Upper lobe of left lung (tissue), 6 donors: ENCODE measurements at places on chromosomes 1 and 21. TPM values are rescaled to one million over a fixed set of nuclear protein-coding genes. Genes with fewer than 3 reads are reported as not detected.

VHLL gene
- 7.3 TPM for total RNA-seq

FUCA1 gene
- total RNA-seq = 47.3 TPM

- no peak overlapping the region for H3K27ac ChIP-seq
- no peaks in the 10 kb centered on the region for H3K27me3 ChIP-seq
- H3K36me3 ChIP-seq = no peaks in the 10 kb centered on the region
- no peak overlapping the region for H3K4me3 ChIP-seq
- no peaks in the 10 kb centered on the region for H3K4me1 ChIP-seq
Measured at GRCh38 chr1:225360119-225360518, 67.7 kb downstream of the LBR start.

- no peaks in the 10 kb centered on the region for H3K36me3 ChIP-seq
- H3K4me1 ChIP-seq = no peaks in the 10 kb centered on the region
- no peak overlapping the region for H3K27ac ChIP-seq
- no peaks in the 10 kb centered on the region for H3K27me3 ChIP-seq
- H3K4me3 ChIP-seq = no peak overlapping the region
Measured at GRCh38 chr1:57164584-57164983, 198.8 kb upstream of the C8B start.

DNA sequence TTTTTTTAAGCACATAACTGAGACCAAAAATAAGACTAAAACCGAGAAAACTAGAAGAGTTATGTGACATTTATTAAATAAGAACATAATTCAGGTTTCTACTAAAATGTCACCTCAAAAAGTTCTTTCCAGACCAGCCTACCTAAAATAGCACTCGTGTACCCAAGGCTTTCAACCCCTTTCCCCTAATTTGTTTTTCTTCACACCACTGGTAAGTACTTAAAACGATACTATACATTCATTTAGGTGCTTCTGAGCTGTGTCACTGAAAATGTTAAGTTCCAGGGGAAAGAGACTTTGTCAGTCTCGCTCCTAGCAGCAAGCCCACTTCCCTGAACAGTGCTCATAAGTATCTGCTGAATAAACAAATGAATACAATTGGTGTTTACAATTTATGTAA is 6.8 kb downstream of the RRAGC start:
- no peak overlapping the region for H3K27ac ChIP-seq
- H3K27me3 ChIP-seq = no peaks in the 10 kb centered on the region
- peaks cover 23% of the 10 kb centered on the region for H3K4me1 ChIP-seq
- H3K4me3 ChIP-seq = no peak overlapping the region
- no peak for DNase-seq

- H3K4me1 ChIP-seq = no peaks in the 10 kb centered on the region
- H3K36me3 ChIP-seq = no peaks in the 10 kb centered on the region
- H3K4me3 ChIP-seq = no peak overlapping the region
- no peak overlapping the region for H3K27ac ChIP-seq
Measured at GRCh38 chr1:4050998-4051397, 150.9 kb upstream of the C1orf174 start.

DNA sequence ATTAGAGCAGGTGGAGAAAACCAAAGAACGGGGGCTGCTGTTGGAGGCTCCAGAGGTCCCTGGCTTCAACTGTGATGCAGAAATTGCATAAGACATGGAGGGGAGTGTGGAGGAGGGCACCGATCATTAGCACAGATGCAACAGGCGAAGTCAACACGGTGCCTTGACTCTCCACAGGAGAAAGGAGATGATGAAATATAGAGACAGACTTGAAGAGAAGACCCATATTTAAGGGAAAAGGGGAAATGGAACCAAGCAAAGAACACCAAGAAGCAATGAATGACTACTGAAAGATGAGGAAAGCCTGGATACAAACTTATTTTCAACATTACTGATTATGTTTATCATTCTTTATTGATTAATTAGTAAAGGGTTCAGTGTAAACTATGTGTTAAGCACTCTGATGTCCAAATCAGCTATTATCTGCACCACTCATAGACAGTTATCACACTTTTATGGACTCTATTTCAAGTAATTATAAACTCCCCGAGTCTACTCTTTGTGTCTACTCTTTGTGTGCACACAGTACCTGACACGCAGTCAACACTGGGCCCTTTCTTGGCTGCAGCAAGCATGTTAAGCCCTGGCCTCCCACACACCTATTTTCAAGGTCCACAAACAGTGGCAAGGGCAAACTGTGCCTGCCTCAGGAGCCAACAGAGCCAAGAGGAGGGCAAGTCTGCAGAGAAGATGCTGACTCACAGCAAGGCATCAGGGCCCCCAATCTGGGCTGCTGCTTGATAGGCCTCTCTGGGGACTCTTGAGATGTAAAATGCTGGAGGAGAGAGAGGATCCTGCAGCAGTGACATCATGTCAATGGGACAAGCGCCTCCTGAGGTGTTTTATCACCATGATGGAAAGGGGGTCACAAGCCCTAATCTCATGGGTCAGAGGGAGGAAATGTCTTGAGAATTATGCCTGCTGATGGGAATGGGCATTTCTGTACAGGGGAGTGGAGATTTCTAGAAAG is 17.6 kb downstream of the PCNX2 start:
- no peak for DNase-seq
- H3K4me1 ChIP-seq = no peaks in the 10 kb centered on the region
- no peak overlapping the region for H3K27ac ChIP-seq

HRNR gene
- total RNA-seq = not detected

DNA sequence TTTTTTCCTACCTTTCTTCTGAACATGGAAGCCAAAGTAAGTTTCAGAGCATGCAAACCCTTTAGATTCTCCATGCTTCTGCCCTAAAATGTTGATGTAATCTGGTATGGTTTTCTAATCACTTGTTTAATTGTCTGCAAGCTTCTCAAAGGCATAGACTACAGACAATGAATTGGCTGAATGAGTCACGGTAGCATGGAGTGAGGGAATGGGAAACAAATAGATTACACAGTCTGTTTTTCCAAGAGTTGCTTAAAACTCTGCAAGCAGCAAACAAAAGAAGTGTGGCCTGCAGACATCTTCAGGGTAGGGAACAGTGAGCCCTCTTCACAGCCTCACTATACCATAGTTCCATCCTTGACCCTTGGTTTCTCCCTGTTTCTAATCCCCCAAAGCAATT is 326.0 kb downstream of the BARHL2 start:
- H3K4me3 ChIP-seq = no peak overlapping the region
- no peaks in the 10 kb centered on the region for H3K4me1 ChIP-seq
- H3K27me3 ChIP-seq = no peaks in the 10 kb centered on the region
- H3K27ac ChIP-seq = no peak overlapping the region
- DNase-seq = no peak

B3GALT2 gene
- 1.0 TPM for total RNA-seq

GRCh38 chr1:17001760-17002523 is 9.8 kb downstream of the ATP13A2 start:
- H3K27ac ChIP-seq = no peak overlapping the region
- no peaks in the 10 kb centered on the region for H3K27me3 ChIP-seq
- H3K36me3 ChIP-seq = peaks cover 90% of the 10 kb centered on the region
- peak; percentile 64 for DNase-seq
- no peaks in the 10 kb centered on the region for H3K4me1 ChIP-seq
- H3K4me3 ChIP-seq = no peak overlapping the region

DNA sequence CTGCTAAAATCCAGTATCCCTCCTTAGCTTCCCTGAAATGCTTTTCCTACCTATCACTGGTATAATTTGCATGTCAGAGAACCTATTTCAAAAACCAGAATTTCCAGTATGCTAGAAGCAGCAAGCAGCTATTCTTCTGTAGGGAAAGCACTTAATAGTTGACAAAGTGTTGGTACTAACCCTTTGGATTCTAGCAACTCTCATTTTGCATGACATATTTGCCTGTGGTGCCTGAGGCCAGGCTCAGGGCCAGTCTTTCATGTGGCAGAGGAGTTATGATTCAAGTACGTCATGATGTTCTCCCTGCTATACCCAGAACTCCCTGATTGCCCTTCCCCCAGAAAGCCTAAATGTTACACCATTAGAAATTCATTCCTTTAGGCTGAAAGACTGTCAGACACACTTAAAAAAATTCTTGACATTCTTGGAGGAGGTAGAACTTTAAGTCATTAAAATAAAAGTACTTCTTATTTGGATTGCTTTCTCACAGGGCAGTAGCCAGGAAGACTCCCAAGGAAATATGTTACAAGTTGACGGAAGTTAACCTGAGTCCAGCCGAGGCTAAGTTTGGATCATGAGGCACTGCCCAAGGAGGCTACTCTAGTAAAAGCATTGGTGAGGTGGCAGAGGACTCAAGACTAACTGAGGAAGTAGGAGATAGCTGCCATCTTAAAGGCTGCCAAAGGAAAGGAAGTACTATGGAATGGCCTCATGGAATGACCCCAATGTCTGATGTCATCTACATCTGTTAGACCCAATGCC is 298.4 kb upstream of the SPAG17 start:
- H3K27ac ChIP-seq = no peak overlapping the region
- no peaks in the 10 kb centered on the region for H3K36me3 ChIP-seq
- H3K4me3 ChIP-seq = no peak overlapping the region
- DNase-seq = peak; percentile 37
- H3K27me3 ChIP-seq = no peaks in the 10 kb centered on the region
- H3K4me1 ChIP-seq = no peaks in the 10 kb centered on the region

CLDN19 gene
- total RNA-seq = not detected

DCST2 gene
- 0.49 TPM for total RNA-seq

- no peak overlapping the region for H3K27ac ChIP-seq
- H3K4me3 ChIP-seq = no peak overlapping the region
- H3K27me3 ChIP-seq = no peaks in the 10 kb centered on the region
- no peaks in the 10 kb centered on the region for H3K4me1 ChIP-seq
- no peaks in the 10 kb centered on the region for H3K36me3 ChIP-seq
- no peak for DNase-seq
Measured at GRCh38 chr21:46113497-46114176, 15.7 kb downstream of the COL6A2 start.

DNA sequence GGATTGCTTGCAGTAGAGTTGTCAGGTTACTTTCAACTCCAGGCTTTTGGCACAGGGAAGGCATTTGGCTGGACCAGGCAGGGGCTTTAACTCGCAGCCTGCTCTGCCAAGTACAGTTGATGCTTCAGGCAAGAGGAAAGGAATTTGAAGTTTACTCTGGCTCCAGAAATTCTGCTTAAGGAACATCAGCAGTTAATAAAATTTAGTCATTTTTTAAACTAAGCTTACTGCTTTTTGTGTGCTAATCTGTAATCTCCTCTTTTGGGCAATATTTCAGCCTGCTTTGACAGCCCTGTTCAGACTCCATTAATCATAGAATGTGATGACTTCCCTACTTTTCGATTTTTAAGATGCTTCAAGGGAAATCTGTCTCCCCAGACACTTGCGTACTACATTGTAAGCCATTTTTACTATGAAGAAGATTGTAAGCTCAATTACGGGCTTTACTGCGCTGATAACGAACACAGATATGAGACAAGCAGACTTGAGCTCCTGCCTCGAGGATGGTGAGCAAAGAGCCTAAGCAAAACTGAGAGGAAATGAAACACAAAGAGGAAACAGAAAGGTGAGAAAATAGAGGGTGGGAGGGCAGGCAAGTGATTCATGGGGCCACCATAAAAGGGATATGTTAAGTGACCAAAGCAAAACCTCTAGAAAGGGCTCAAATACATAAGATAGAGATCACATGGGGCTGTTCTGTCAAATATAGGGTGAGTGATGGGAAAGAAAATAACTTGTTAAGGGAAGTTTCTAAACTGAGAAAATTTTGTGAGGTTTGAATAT is 76.6 kb upstream of the VAV3 start:
- no peak overlapping the region for H3K4me3 ChIP-seq
- no peak overlapping the region for H3K27ac ChIP-seq
- DNase-seq = no peak
- no peaks in the 10 kb centered on the region for H3K4me1 ChIP-seq

- H3K27ac ChIP-seq = no peak overlapping the region
- peaks cover 5% of the 10 kb centered on the region for H3K4me1 ChIP-seq
Measured at GRCh38 chr1:172939475-172939874, 111.3 kb downstream of the TNFSF18 start.

DNA sequence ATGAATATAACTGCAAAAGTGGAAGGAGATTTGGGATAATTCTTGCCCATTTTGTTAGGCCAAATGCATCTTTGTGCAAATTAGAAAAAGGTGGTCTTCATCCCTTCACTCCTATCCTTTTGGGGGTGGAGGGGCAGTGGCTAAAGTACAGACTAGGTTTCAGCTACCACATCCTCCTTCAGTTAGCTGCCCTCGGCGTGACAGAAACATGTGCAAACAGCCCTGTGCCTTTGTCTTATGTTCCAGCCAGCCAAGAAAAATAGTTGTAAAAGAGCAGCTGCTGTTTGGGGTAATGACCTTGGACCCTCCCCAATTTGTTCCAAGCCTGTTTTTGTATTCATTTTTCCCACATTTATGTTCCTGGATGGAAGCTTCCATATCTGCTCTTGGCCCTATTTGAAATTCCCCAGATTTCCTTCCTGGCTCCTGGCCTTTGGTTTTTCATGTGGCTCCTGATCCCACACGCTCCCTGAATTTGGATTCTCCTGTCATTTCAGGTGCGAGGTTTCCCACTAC is 8.3 kb upstream of the LGALS8 start:
- H3K36me3 ChIP-seq = no peaks in the 10 kb centered on the region
- no peak overlapping the region for H3K4me3 ChIP-seq
- H3K27me3 ChIP-seq = no peaks in the 10 kb centered on the region
- no peak overlapping the region for H3K27ac ChIP-seq

GRCh38 chr1:65813956-65814355 is 21.3 kb downstream of the PDE4B start:
- no peaks in the 10 kb centered on the region for H3K36me3 ChIP-seq
- no peak overlapping the region for H3K4me3 ChIP-seq
- no peaks in the 10 kb centered on the region for H3K4me1 ChIP-seq

DNA sequence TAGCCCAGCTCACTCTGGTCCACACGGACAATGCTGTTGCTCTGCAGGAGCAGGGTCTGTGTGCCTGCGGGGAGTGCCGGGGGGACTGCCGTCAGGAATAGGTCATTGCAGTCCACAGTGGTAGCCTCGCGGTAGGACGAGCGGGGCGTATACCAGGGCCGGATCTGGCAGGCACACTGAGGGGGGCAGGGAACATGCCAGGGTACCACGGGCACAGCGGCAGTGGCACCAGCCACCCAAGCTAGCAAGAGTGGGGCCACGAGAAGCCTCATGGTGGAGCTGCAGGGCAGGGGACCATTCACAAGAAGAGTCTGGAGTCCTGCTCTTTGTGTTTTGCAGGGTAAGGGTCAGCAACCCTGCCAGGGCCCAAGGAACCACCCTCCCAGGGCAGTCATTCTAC is 65.8 kb downstream of the LRRN2 start:
- no peak overlapping the region for H3K27ac ChIP-seq
- no peaks in the 10 kb centered on the region for H3K4me1 ChIP-seq
- H3K36me3 ChIP-seq = no peaks in the 10 kb centered on the region
- H3K4me3 ChIP-seq = no peak overlapping the region
- H3K27me3 ChIP-seq = no peaks in the 10 kb centered on the region

DNA sequence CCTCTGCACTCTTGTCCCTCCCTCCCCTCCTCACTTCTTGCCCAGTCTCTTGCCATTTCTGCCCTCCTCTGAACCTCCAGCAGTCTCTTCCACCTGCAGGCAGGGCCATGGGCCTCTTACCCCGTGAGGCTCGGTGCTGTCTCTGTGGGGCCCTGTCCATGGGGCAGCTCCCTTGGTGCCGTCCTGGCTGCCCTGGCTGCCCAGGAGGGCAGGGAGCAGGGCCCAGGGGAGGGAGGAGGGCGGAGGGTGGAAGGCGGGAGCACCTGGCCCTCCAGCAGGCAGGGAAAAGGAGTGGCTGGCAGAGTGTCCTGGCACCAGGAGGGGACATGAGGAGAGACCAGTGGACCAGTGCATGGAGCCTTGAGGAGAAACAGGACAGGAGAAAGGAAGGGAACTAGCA is at the start of gene RORC:
Gene RORC (minus strand): TSS at position 198 of the 400 bp plus-strand sequence. CDS start 38 bp downstream, at position 160.
- H3K4me1 ChIP-seq = peaks cover 24% of the 10 kb centered on the region
- peak; percentile 79 for DNase-seq
- H3K4me3 ChIP-seq = peak within 1 kb of the TSS; percentile 30

FNBP1L gene
- 58.7 TPM for total RNA-seq

S100B gene
- total RNA-seq = not detected
